Kidney tubule cell (primary cell): ENCODE measurements at places on chromosomes 7 and 10.
A peak's percentile ranks its signal among the peaks of the same experiment; 100 is the strongest.

DNA sequence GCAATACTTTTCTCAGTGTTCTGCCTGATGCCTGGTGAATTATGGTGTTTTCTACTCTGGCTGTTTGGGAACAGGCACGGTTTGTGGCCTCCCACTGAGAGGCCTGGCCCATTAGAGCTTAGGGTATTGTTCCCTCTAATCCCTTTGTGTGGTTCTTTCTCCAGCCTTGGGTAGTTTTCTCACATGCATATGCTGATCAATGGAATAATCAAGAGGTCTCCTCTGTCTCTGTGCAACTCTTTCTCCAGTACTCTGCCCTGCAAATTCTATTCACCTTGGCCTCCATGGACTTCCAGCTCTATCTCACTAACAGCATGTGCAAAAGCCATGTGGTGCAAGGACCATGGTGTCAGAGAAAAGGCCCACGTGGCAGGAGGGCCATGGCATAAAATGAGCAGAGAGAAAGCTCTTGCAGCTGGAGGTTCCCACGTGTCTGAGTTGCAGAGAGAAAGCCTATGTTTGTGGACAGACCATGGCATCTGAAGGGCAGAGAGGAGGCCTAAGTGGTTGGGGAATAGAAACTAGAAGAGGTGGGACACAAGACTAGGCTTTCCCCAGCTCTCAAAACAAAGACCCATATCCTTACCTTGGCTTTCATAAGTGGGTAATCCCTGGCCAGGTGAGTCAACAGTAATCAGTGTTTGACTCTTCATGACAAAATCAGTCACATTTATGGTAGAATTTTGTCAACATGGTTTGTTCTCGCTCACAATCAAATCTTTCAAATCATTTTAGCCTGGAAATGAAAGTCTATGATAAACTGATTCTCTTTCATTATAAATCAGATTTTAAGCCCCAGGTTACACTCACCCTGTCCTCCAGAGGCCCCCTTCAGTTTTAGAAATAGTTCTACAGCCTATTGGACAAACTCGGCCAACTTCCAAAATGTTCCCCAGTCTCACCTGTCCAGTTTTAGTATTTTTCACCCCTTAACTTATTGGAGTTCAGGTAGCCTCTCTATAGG is 17.3 kb downstream of the OPALIN start:
- no peak for DNase-seq

DNA sequence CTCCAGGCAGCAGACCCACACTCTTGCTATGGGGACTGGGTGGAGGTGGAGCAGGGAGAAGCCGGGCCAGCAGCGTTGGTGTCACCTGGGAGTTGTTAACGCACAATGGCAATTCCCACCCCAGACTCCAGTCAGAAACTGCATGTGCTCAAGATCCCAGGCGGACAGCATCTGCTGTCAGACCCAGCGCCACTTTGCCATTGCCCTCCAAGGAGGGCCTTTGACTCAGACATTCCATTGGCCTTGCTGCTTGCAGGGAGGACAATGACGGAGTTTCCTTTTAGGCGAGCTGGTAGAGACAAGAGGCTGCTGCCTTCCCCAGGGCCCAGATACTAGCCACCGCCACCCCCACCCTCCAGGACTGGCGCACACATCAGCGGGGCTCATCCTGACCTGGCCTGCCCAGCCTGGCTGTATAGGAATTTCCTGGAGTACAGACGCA is 34.5 kb downstream of the ZNF775 start:
- peak; percentile 44 for DNase-seq

DNA sequence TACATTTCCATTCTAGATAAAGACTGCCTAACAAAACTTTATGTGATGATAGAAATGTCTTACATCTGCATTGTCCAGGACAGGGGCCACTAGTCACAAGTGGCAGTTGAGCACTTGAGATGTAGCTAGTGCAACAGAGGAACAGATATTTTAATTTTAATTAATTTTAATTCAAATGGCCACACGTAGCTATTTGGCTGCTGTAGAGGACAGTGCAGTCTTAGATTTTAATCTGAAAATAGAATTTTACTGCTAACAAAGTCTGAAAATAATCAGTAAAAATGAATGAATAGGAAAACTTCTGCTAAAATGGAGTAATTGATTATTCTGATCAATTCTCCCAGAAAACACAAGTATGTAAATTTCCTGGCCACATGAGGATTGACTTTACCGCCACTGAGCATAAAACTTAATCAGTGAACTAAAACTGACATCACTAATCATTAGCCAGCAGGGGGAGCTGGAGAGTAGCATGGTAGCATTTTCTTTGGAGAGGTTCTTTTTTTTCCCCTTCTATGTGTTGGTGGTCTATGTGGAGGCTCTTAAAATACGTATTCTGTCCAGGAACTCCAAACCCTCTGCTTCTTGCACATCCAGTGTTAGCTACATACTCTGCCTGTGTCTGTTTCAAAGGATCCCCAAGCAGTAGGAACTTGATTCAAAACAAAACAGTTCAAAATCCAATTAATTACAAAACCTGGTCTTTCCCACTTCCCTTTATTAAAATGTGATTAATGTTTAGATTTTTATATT is 52.1 kb downstream of the TSPAN12 start:
- peak; percentile 73 for DNase-seq

- DNase-seq, result no peak
These were observed 75.9 kb downstream of the ADARB2 start for GRCh38 chr10:1661416-1661815.

- peak; percentile 91 for DNase-seq
These were observed 982 bp downstream of the COBL start for GRCh38 chr7:51315393-51316261.

- DNase-seq, result no peak
These were observed 47.6 kb downstream of the SMURF1 start for GRCh38 chr7:99096124-99096887.

DNA sequence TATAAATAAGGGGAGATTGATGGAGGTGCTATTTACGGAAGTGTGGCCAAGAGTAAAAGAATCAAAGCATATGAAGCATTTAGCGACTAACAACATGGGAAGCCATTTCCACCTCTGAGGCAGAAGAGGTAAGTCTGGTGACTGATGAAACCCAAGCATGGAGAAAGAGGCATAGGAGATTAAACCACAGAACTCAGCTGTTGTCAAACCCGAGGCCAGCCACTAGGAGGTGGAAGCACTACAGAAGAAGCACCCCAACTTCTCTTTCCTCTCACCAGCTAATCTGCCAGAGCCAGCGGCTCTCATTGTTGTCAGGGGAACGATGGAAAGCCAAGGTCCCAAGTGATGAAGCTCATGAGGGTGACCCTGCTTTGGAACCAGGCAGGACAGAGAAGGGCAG is 19.6 kb upstream of the CNTNAP2 start:
- DNase-seq, result no peak

DNA sequence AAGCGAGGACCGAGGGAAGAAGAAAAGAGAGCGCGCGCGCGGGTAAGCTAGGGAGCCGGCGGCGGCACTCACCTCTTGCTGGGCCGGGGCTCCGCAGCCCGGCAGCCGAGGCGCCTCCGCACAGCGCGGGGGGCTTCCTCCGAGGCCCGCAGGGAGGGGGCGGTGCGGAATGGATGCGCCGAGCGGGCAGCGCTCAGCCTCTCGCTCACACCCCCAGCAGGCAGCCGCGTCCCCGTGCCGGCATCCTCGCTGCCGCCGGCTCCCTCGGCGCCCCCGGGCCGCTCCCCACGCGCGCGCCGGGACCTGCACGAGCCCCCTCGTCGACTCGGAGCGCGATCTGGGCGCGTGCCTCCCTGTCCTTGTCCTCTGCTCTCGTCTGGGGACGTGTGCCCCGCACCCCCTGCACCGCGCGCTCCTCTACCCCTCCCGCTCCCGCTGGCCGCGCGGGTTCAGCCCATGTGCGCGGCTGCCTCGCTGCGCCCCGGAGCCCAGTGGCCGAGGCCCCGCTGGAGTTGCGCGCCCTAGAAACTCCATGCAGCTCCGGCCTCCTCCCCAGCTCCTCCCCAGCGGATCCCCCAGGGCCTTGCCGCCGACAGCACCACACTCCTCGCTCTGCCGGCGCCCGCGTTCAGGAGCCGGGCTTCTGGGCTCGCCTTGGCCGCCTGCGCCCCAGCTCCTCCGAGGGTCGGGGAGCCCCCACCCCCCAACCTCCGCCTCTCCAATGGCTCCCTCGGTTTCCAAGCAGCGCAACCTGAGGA is 75.3 kb downstream of the CALN1 start:
- no peak for DNase-seq

- peak; percentile 44 for DNase-seq
These were observed 25.8 kb upstream of the SH2B2 start for GRCh38 chr7:102260856-102261255.

DNA sequence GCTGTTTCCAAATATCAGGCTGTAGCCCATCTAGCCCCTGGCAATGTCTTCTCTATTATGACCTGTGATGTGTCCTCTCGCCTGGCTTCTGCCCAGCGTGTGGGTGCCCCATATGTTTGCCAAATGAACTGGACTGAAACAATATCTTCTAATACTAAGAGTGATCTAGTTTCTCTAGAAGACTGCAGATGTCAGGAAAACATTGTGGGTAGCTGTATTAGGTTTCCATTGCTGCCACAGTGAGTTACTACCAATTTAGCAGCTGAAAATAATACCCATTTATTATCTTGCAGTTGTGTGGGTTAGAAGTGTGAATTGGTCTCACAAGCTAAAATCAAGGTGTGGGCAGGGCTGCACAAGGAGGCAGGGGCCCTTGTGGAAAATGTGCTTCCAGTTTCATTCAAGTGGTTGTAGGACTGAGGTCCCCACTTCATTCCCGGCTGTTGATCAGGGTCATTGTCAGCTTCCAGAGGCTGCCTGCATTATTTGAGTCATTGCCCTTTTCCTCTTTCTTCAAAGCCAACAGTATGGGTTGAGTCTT is 202.8 kb upstream of the BMPER start:
- no peak for DNase-seq

DNA sequence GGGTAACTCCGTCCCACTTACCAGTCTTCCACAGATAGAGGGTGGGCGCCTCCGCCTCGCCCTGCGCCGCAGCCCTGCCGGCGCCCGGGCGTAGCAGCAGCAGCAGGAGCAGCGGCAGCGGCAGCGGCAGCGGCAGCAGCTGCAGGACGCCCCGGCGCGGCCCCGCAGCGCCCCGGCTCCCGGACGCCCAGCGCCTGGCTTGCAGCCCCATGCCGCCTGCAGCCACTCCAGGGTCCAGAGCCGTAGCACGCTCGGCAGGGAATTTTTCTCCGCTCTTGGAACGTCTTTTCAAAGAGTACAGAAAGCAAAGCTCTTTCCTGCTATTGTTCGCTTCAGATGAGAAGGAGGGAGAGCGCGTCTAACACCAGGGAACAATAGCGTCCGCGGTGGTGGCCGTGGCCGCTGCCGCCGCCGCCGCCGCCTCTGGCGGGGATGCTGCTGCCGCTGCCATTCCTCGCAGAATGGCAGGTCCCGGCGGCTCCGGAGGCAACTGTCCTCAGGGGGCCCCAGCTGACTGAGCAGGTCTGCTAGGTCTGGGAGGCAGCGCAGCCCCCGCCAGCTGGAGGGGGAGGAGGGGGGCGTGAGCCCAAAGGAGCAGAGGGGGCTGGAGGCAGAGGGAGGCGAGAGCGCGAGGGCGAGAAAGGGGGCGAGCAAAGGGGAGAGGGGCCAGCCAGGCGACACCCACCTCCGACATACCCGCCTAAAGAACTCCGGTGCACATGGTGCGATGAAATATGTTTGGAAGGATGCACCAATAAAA is at the start of gene THSD7A:
THSD7A (minus strand) TSS at position 463 of the 760 bp plus-strand sequence; CDS start at position 211, 252 bp downstream.
- peak; percentile 66 for DNase-seq

GRCh38 chr7:38122501-38122900 is 55.5 kb upstream of the STARD3NL start:
- DNase-seq, result no peak

GRCh38 chr10:95756041-95756761 is at the start of gene ENTPD1:
Gene ENTPD1, plus strand, starts transcription at chr10:95756163. Its CDS starts 77 bp downstream, at chr10:95756240.
- no peak for DNase-seq

GRCh38 chr10:100522107-100522801 is 2.6 kb upstream of the SEC31B start:
- no peak for DNase-seq

DNA sequence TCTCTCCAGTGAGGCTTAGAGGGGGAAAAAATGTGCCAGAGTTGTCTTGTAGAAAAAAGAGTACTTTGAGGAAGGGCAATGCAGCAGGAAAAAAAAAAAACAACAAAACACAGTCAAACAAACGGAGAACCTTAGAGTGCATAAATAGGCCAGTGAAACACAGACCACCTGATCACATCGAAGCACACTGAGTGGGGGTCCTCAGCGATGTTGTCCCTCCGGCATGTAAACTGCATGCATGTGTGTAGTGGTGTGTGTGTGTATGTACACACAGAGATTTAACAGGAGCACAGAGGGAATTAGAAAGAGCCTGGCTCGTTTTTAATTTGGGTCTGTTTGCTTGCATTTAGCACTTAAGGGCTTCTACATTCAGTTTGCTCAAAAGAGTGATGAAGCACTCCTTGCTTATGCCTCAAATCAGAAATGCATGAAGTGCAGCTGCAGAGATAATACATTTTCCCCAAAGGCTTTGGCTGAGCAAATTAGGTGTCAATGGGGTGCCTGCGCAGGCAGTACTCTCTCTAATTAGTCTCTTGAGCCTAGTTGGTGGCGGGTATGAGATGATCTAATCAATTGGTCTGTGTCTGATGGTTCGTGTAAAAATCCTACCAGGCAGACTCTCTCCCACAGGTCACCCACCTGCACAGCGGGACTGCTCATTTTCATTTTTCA is 62.7 kb upstream of the FZD1 start:
- DNase-seq, result no peak

- DNase-seq, result no peak
These were observed 427.8 kb downstream of the ARL4A start for GRCh38 chr7:13115157-13115772.

GRCh38 chr10:89342206-89342958 is 14.6 kb downstream of the IFIT3 start:
- DNase-seq, result peak; percentile 72
